ENCODE measurements at places on chromosomes 5 and 9.

DNA sequence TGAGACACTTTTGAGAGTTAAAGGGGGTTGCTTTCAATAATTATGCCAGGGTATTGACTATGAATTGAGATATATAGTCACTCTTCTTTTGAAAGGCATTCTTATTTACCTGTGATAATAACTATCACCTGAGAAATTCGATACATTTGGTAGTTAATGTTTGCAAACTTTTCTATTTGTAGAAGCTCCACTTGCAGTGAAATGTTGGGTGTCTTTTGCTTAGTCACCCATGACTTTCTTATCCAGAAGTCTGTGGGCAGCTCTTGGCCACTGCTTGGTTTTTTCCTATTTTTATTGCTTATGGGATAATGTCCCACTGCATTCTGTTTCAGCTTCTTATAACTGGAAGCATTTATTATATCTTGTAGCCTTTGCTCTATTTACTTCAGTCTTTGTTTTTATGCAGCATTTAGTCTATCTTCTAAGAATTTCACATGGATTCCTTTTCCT is 3.9 kb downstream of the MACIR start:
- DNase-seq, result no peak

DNA sequence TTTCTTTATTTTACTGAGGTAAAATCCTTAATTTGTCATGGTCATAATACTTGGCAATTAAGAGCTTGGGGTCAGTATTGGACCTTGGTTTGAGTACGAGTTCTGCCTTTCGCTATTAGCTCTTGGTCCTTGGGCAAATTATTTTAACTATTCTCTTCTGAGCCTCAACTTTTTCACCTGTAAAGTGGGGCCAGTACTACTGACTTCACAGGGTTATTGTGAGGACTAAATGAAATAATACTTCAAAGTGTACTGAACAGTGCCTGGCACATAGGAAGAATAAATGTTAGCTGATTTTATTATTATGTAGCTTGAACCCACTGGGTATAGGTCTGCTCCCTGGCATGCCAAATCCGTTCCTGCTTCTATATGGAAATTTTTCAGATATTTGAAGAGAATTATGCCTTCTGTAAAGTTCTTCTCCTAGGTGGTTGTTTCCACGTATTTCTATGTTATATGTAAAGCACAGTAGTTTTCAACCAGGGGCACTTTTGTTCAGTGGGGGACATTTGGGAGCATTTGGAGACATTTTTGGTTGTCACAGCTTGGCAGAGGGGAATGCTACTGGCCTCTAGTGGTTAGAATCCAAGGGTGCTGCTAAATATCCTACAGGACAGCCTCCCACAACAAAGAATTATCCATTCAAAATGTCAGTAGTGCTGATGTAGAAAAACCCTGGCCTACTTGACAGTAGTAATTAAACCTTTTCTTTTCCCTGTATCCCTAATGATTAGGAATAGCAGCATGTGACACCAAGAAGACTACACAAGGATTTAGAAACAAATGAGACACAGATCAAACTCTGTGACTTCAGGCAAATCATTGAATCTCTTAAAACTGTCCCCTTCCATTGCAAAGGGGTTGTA is 4.5 kb downstream of the RCL1 start:
- DNase-seq, result no peak

GRCh38 chr5:108678091-108678490 is 69.6 kb upstream of the FER start:
- DNase-seq, result no peak

- DNase-seq, result no peak
Observed at GRCh38 chr9:110446171-110446570, 108.5 kb upstream of the TXNDC8 start.

DNA sequence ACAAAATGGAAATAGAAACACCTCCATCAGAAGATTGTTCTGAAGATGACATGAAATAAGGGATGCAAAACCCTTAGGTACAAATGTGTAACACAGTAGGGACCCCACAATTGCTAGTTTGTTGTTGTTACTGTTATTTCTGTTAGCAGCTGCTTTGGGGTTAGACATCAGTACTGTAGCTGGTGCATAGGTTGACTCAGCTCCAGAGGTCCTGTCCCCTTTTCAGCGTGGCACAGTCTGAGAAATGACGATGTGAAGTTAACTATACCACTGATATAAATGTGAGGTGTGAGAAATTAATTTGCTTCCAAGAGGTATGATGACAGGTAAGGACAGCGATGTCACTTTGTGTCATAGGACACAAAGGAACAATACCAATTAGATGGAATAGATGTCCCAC is 384.6 kb upstream of the KLF4 start:
- DNase-seq, result no peak

- DNase-seq, result no peak
Observed at GRCh38 chr9:137267933-137268355, 9.6 kb upstream of the TOR4A start.

DNA sequence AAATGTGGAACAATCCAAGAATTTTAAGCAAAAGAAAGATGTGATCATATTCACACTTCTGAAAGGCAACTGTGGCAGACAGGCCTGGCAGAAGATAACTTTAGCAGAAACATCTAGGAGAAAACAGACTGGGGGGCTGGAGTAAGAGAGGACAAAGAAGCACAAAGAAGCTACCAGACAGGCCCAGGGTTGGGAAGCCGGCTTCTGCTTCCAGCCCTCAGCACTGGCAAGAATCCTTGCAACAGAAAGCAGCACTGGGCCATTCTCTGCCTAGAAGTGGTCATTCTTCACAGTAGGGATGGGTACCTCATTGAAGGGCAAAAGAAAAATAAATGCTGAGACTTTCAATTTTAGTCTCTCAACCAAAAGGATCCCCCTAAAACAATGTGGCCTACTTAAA is 49.6 kb downstream of the EFNA5 start:
- no peak for DNase-seq

- no peak for DNase-seq
Observed at GRCh38 chr9:20504930-20505329, 117.4 kb downstream of the MLLT3 start.

DNA sequence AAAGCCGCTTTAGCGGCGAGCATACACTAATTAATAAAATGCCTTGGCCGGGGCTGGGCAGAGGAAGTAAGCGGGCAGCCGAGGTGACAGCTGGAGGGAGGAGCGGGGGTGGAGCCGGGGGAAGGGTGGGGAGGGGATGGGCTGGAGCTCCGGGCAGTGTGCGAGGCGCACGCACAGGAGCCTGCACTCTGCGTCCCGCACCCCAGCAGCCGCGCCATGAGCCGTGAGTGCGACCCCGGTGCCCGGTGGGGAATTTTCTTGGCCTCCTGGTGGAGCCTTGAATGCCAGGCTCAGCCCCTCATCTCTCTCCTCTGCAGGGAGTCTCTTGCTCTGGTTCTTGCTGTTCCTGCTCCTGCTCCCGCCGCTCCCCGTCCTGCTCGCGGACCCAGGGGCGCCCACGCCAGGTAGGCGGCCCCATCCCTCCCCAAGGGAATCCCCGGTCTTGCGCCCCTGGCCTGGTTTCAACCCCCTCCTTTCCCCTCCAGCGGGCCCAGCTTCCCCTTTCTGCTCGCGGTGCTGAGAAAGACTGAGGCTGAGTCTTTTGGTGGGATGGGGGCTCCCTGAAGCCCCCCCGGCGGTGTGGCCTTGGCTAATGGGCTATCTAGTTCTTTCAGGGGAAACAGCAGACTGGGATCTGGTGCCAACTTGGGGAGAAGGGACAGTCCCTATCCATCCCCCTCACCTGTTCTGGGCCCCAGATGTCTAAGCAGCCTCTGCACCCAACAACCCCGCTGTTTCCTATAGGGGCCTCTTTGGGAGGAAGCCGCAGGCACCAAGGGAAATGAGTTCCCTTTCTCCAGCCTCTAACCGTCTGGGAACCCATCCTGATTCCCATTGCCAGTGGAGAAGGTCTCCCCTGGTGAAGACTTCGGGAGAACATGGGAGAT is at the start of gene PTGS1:
Gene PTGS1, plus strand, starts transcription at position 156 of the 887 bp plus-strand sequence. Its CDS starts 61 bp downstream, at position 217.
- no peak for DNase-seq

GRCh38 chr5:116378777-116379121 is 195.9 kb downstream of the SEMA6A start:
- no peak for DNase-seq

DNA sequence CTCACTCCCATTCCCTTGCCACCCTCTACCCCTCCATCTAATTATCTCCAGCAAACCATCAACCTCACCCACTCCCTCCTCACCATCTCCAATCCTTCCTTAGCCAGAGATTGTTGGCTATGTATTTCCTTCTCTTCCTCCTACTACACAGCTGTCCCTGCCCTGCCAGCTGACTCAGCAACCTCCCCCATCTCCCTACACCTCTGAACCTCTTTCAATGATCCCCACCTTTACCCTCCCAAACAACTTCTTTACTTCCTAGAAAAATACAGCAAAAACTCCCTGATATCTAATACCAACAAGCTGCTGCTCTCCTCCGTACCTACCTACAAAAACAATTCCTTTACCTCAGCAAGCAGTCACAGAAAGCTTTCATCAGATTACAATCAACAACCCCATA is 37.3 kb downstream of the SPTLC1 start:
- DNase-seq, result no peak

DNA sequence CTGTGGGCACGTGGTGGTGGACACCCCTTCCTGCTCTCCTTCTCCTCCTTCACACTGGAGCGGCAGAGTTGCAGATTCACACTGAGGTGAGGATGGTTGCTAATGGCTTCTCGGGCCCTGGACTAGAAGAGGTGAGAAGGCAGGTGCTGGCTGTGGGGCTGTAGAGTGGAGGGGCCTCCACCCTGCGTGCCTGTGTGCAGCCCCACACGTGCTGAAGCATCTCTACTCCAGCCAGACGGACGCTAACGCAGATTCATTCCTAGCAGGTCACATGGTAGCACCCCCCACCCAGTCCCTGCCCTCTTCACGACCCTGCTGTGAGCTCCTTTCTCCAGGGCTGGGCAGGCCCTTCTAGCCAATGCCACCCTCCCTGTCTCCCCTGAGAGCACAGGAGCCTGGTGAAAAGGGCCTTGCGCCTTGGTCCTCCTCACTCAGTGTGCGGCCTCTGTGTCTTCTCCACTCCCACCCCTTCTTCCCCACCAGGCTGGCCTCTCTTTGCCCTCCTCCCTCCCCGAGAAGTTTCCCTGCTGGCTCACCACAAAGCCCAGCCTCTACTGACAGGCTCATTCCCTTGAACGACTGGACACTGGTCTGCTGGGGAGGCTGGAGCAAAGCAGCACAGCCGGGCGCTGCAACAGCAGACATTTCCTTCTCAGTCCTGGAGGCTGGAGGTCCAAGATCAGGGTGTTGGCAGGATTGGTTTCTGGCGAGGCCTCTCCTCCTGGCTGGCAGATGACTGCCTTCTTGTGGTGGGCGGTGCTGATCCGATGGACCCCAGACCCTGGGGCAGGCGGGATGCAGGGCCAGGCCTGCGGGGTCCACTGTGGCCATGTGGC is 14.2 kb downstream of the CACNA1B start:
- no peak for DNase-seq

DNA sequence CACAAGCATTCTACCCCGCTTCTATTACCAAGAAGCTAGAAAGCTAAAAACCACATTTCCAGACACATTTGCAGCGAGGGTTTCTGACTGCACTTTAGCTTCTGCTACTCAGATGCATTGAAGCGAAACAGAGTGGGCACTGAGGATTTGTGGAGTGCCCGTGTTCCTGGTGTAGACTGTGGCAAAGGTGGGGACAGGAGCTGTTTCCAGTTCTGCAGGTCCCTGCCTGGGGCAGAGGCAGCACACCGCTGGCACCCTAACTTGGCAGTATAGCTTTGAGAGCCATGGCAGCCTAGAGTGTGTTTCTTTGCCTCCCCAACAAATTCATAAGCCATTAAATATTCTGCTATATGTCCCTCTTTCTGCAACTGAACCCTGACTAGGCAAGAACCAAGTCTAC is 108.6 kb upstream of the SPOCK1 start:
- DNase-seq, result no peak

DNA sequence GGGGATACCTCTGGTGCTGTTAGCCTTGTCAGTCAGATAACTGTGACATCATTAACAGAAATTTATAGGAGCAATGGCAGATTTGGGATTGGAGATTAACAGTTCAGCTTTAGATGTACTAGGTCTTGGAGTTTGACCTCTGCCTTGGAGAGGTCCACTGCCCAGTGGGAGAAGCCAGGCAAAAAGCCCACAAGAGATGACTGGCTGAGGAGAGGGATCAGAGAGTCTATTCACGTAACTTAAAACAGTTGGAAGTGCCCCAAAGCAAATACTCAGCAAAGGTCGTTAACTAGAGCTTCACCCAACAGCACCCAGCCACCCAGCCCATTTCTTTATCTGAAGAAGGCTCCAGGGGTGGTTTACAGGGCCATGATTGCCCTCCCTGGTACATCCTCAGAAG is 232.7 kb upstream of the PPP1R2B start:
- no peak for DNase-seq

- DNase-seq, result no peak
Observed at GRCh38 chr5:1246711-1247431, 21.7 kb downstream of the SLC6A18 start.

DNA sequence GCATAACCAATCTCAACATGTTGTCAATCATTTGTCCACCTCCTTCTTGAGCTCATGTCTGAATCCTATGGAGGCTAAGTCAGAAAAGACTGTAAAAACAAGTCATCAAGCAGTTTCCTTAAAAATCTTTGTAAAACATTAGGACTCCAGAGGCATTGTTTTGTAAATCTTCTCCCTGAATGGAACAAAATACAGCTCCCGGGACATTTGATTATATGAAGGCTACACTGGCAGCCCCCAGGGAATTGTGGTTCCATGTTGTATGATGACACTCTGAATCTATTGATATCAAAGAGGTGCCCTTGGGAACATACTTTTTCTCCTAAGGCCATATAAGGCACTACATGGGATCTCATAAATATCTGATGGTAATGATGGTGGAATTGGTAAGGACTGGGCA is 83.2 kb upstream of the NUDT12 start:
- DNase-seq, result no peak

GRCh38 chr5:98463676-98464075 is 309.8 kb upstream of the RGMB start:
- DNase-seq, result no peak

GRCh38 chr5:102591650-102592049 is 92.8 kb upstream of the SLCO6A1 start:
- DNase-seq, result no peak

DNA sequence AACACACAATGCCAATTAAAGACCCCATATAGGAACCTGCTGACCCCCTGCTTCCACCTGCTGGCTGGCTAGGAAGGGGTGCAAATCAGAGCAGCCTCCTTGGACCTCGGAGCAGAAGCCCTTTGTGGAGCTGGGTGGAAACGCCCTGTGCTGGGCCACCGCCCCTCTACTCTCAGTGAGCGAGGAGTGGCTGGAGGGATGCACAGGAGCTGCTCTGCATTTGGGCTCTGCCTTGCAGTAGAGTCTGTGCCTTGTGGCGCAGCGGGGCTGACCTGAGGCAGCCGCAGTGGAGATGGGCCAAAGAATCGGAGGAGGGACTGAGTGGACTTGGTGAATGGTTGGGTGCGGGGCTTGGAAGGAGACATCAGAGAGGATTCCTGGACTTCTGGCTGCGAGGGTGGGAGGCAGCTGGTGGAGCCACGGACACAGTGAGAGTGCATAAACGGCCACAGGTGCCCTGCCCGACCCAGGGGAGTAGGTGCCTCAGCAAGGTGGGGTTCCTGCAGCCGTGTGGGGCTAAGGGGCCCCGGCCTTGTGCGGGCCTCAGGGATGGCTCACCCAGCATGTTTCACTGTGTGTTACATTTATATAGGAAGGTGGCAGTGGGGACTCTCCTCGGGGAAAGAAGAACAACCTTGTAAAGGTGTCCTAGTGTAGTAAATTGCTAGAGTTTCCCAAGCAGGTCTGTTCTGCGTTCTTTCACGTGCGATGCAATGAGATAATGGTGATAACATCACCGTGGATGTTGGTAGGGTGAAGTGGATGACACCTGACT is 14.1 kb upstream of the IRX4 start:
- DNase-seq, result no peak

- no peak for DNase-seq
Observed at GRCh38 chr5:4704951-4705350, 435.2 kb upstream of the ADAMTS16 start.

- DNase-seq, result no peak
Observed at GRCh38 chr9:127153501-127153900, 31.1 kb upstream of the ANGPTL2 start.

Measured in activated CD4-positive, alpha-beta T cell treated with anti-CD3 and anti-CD28 coated beads, Interleukin-2, amount 50 U/mL, for 24 hours (primary cell).